ENCODE measurements at places on chromosomes 13 and 19.

DNA sequence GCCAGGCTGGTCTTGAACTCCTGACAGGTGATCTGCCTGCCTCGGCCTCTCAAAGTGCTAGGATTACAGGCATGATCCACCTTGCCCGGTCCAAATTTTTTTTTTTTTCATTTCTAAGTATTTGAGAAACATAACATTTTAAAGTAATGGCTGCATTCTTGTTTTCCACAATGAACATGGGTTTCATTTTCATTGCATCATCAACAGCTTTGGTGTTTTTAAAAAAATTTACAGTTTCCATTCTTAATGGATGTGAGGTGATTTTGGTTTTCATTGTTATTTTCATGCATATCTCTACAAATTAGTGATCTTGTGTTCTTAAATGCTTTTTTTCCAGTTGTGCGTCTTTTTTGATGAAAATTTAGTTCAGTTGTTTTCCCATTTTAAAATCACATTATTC lies 27.5 kb downstream of the ZNF429 start:
- no peak for DNase-seq

- no peak for DNase-seq
These were observed 358.6 kb downstream of the TDRD3 start for GRCh38 chr13:60755380-60756163.

GRCh38 chr13:100051070-100051469 lies 37.8 kb upstream of the PCCA start:
- no peak for DNase-seq

DNA sequence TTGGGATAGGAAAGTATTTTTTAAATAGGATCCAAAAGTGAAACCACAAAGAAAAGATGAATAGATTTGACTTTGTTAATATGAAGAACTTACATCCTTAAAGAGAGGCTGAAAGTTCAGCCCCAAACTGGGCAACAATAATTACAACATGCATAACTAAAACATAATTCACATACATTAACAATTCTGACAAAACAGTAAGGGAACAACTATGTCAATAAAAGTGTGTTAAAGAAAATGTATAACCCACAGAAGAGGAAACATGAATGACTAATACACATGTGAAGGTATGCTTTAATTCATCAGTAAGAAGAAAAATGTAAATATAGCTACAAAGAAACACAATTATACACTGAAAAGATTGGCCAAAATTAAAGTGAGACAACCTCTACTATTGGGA lies 1597.6 kb upstream of the MIR17HG start:
- peak; percentile 11 for DNase-seq

GRCh38 chr19:32403291-32403995 lies 2.1 kb upstream of the DPY19L3 start:
- no peak for DNase-seq

GRCh38 chr13:40064154-40065097 lies 409.0 kb downstream of the COG6 start:
- peak; percentile 93 for DNase-seq

GRCh38 chr19:19120308-19121231 lies 17.7 kb downstream of the TMEM161A start:
- DNase-seq: peak; percentile 81

GRCh38 chr13:83895994-83896580 lies 13.8 kb upstream of the SLITRK1 start:
- DNase-seq: peak; percentile 74

- DNase-seq: no peak
These were observed 727 bp downstream of the CNMD start for GRCh38 chr13:52738719-52739467.

GRCh38 chr19:728011-728410 lies 19.3 kb downstream of the PALM start:
- no peak for DNase-seq

DNA sequence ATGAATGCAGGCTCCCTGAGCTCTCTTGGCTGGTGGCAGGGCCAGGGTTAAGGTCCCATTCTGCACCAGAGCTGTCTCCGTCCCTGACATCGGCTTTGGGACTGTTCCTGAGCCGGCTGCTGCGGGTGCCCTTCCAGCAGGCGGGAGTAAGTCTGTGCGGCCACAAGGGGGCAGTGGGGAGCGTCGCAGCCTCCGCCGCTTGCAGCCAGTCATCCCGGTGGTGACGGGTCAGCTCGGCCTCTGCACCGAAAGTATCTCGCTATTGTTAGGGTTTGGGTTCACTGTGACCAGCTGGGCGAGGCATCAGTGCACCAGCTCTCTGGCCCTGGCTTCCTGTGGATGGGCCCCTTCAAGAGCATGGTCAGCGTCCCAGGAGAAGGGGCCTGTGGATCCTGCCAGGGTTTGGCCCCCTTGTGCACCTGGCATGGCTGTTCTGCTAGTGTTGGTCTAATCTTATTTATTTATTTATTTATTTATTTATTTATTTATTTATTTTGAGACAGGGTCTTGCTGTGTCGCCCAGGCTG lies 15.1 kb downstream of the NDUFB7 start:
- peak; percentile 73 for DNase-seq

DNA sequence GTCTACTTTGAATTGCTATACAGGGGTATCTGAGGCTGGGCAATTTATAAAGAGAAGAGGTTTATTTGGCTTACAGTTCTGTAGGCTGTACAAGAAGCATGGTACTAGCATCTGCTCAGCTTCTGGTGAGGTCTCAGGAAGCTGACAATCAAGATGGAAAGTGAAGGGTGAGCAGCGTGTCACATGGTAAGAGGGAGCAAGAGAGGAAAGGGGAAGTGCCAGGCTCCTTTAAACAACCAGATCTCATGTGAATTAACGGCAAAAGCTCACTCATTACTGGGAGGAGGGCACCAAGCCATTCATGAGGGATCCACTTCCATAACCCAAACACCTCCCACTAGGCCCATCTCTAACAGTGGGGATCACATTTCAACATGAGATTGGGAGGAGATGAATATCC lies 222.4 kb downstream of the TDRD3 start:
- DNase-seq: no peak

DNA sequence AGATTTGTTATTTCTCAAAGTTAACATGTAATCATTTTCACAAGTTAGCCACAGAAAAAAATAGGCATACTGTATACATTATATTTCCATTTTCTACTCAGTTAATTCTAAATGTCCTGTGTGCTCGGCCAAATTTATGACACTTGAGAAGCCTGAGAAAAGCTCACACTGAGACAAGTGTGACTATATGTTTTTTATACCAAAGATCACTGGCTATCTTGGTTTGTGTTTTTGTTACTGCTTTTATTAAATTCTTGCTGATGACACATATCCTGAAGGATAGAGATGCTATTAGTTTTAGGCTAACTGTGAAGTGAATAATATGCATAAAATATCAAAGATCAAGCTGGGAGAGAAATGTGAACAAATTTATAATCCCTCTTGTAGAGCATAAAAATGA lies 49.3 kb upstream of the IL17D start:
- DNase-seq: peak; percentile 38

- DNase-seq: peak; percentile 75
These were observed 13.0 kb downstream of the CIC start for GRCh38 chr19:42281827-42282762.

- DNase-seq: no peak
These were observed 19.1 kb downstream of the WDR88 start for GRCh38 chr19:33150852-33151518.

DNA sequence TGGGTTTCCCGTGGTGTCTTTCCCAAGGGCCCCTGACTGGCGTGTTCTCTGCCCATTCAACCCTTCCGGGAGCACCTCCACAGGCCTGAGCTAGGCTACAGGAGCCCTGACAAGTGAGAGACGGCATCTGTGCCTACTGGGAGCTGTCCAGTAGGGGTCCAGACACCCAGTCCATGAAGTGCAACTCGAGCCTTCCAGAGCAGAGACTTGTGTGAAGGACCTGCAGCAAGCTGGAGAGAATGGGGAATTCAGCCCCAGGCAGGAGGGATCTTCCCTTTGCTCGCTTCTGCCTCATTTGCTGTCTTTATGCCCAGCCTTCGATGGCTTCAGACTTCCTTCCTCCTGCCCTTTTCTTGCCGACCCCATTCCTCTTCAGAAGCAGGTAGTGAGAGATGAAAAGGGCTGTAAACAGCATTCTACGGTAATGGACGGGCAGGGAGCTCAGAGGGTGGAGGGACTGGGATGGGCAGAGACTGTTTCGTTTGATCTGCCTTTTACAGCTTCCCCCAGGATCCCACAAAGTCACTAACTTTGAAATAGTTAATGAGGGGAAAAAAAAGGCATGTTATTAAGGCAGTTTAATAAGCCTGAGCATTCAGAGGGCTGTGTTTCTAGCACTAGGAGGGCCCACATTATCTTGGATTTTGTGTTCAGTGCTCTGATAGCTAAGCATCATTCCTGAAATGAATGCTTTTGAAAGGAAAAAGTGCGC lies 327.6 kb downstream of the FGF9 start:
- DNase-seq: no peak

- peak; percentile 74 for DNase-seq
These were observed 261.4 kb upstream of the RXFP2 start for GRCh38 chr13:31477961-31478360.

DNA sequence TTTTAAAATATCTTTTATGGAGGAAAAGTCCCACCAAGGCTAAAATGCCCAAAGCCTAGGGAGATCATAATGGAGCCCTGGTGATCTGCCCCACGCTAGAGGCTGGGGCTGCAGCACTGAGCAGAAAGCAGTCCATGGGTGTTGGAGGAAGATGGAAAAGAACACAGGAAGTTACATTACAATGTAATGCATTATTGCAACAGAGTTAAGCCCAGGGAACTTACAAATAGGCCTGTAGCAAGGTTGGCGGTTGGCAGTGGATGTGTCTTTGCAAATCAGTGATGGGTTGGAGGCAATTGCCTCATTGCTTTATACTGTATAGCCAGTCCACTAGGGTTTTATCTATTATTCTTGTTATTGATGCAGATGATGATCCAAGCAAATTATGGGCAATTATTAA lies 399.9 kb downstream of the NDFIP2 start:
- DNase-seq: no peak

DNA sequence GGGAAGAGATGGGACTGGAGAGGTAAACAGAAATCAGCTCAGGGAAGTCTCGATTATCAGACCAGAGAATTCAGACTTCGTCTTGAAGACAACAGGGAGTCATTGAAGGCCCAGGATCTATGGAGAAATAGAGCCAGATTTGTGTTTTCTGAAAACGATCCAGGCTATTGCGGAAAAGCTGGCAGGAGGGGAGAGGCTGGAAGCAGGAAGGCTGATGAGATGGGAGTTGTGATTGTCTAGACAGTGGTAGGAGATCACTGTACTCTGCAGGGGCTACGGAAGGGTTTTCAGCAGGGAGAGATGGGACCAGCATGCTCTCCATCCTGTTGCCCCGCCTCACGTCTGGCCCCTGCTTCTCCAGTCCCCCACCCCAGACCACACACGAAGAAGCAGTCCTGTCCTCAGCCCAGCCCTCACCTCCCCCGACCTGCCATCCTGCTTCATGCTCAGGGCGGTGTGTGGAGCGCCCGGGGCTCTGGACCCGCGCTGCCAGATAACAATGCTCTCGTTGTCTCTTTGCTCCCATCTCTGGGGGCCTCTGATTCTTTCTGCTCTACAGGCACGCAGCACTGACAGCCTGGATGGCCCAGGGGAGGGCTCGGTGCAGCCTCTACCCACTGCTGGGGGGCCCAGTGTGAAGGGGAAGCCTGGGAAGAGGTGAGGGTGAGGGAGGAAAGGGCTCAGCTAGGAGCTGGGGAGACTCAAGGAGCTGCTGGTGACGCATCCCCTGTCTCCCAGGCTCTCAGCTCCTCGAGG lies 1.9 kb downstream of the ARHGAP33 start:
- no peak for DNase-seq

GRCh38 chr13:108213946-108214345 lies 1.4 kb downstream of the LIG4 start:
- DNase-seq: peak; percentile 20
